Activated T-helper 1 cell treated with Interleukin-2 at 50 U/mL for 16 hours (primary cell): ENCODE measurements at places on chromosomes 3 and 15.

DNA sequence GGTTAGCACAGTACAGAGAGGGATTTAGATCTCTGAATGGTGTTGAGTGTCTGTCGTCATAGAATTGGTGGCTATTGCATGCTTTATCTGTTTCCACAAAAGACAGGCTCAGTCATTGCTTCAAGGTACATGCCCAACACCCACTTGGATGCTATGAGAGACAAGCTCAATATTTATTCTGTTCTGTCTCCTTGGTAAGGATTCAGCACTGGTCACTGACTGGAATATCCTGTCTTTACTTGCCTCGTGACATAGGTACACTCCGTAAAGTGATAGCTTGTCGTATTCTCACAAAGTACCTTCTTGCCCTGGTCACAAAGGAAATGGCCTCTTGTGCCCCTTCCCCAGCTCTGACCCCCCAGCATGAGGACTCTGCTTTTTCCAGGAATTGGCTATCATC, 72.8 kb upstream of the CTNNB1 start:
- no peak for DNase-seq

DNA sequence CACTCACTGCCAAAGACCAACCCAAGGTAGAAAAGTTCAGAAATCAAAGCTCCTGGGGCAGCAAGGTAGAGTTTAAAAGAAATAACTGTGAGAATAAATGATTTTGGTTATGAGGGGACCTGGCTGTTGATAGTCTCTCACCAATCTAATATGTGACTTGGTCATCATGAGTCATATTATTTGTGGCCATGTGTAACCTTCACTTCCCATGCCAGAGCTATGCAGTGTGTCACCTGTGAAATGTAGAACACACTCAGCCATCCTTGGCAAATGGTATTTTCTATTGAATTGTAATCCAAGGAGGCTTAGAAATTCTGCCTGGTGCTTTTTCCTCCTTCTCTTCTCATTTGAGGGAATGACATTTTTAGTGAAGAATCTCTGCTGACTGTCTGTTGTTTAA, 184.2 kb upstream of the STAC start:
- DNase-seq, result no peak

DNA sequence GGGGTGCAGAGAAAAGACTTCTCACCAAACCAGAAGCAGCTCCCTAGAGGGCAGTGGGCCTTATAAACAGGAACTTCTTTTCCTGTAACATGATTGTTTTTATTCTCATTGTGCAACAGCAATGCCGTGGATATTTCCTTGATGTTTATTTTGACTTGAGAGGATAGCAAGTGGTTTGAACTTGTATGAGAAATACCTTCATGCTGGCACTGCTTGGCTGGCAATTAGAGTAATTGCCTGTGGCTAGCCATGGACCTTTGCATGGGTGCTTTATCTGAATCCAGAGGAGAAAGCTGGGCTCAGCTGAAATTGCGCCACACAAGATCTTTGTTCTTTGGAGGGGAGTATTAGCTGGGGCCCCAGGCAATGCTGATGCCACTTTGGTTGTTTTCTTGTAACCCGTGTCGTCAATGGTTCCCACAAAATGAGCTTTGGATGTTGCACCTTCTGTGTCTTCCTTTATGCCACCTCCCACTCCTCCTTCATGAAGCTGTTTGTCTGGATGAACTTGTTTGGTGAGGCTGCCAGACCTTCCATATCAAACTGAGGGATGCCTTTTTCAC, 37.9 kb downstream of the CMTM8 start:
- no peak for DNase-seq

GRCh38 chr15:85380812-85381642, 624 bp downstream of the AKAP13 start:
- DNase-seq, result peak; percentile 52

GRCh38 chr3:159210336-159210735, 408.5 kb downstream of the MFSD1 start:
- DNase-seq, result no peak
